ENCODE measurements at places on chromosomes 2 and 18.
A peak's percentile ranks its signal among the peaks of the same experiment; 100 is the strongest.

DNA sequence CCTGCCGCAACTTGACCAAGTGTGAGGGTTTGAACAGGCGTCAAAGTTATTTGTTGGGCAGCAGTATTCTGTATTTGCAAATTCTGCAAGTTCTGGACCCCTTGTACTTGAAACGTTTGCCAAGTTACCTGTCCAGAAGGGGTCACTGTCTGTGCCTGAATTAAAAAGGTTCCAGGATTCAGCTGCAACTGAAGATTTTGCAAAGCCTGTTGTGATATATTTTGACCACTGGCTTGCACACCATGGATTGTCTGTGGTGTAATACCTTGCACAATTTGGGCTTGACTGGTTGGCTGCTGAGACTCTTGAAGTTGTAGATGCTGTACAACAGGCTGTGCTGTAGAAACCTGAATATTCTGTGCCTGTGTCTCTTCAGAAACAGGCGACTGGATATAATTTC is 10.2 kb downstream of the SP3 start:
- no peak for DNase-seq

DNA sequence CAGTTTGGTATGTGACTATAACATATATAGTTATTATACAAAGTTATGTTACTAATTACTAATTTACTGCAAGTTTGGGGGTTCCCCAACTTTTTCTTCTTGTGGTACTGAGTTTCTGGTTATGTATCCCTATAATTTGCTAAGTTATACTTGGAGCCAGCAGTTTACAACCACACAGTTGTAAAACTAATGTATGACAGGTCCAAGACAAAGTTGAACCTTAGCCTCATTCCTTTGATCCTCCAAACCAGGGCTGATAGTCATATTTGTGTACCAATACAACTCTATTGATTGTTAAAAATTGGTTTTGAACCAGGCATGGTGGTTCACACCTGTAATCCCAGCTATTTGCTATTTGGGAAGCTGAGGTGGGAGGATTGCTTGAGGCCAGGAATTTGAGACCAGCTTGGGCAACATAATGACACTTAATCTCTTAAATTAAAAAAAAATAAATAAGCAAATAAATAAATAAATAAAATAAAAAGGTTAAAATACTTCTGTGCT is 24.3 kb downstream of the RELCH start:
- DNase-seq = no peak

DNA sequence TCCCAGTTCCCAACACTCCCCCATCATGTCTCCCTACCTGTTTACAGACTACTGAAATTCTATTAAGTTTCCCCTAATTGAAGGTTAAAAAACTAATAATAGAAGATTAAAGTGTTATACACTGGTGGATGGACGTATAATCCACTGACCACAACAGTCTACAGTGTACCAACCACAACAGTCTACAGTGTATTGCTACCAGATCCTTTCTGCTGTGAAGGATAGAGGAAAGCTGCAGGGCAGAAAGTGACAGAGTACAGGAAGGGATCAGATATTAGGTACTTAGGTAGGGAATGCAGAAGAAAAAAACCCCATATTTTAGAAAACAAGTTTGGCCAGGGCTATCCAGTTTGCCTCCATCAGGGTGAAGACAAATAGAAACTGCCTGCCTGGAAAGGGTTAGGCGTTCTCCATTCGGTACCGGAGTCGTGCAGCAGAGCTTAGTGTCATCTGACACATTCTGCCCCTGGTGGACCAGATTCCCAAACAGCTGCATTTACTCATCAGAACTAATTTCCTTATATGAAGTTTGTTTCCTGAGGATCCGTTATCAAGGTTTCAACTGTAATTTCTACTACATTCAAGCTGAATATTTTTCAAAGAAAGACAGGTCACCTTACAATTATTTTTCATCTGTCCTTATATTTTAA is 49.9 kb downstream of the KLF7 start:
- DNase-seq = no peak

GRCh38 chr2:241506793-241507429 is 1.5 kb downstream of the STK25 start:
- no peak for DNase-seq

DNA sequence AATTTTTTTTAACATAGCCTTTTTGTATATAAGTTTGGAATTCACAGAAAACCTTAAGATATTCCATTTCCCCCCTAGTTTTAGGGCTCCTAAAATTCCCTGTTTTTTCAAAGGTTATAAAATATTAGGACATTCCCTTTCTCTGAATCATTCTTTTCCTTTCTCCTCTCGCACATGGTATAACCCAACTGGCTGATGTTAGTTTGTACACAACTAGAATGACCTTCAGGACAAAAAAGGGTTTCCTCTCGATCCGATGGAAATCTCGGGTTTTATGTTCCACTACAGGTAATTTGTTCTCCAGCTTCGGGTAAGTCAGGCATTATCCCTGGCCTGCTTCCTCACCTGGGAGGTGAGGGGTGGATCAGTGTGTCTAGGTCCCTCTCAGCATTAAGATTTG is 215.1 kb downstream of the LDLRAD4 start:
- DNase-seq = peak; percentile 5

- DNase-seq = no peak
Measured at GRCh38 chr2:135913727-135914365, 37.6 kb upstream of the MCM6 start.

- DNase-seq = no peak
Measured at GRCh38 chr2:195168369-195168768, 488.7 kb upstream of the SLC39A10 start.
